ENCODE measurements at places on chromosomes 7 and 10. TPM values are rescaled to one million over a fixed set of nuclear protein-coding genes. Genes with fewer than 3 reads are reported as not detected.

PTPN20 gene
- not detected for total RNA-seq

GOLGA7B gene
- 0.36 TPM for total RNA-seq

MYH16 gene
- total RNA-seq = not detected

VAX1 gene
- total RNA-seq = 0.23 TPM

CHAT gene
- 3.3 TPM for total RNA-seq

TIAL1 gene
- 176 TPM for total RNA-seq

MCM10 gene
- total RNA-seq = 76.3 TPM

STEAP1B gene
- 9.5 TPM for total RNA-seq

GHRHR gene
- total RNA-seq = 0.84 TPM

DNA sequence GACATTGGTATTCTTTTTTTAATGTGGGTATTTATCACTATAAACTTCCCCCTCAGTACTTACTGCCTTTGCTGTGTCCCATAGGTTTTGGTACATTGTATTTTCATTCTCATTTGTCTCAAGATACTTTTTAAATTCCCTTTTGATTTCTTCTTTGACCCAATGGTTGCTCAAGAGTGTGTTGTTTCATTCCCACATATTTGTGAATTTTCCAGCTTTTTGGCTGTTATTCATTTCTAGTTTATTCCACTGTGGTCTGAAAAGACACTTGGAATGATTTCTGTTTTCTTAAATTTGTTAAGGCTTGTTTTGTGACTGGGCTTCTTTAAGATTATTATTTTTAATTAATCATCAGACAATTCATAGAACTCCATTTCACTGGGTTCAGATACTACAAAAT lies 105.0 kb downstream of the EPC1 start:
- DNase-seq = no peak
- no peaks in the 10 kb centered on the region for H3K4me1 ChIP-seq
- no peak overlapping the region for H3K4me3 ChIP-seq
- no peak overlapping the region for H3K27ac ChIP-seq
- H3K27me3 ChIP-seq = no peaks in the 10 kb centered on the region

- peaks cover 3% of the 10 kb centered on the region for H3K4me1 ChIP-seq
- H3K36me3 ChIP-seq = peaks cover 18% of the 10 kb centered on the region
These were observed 95.8 kb downstream of the CLEC2L start for GRCh38 chr7:139619367-139619657.

DNA sequence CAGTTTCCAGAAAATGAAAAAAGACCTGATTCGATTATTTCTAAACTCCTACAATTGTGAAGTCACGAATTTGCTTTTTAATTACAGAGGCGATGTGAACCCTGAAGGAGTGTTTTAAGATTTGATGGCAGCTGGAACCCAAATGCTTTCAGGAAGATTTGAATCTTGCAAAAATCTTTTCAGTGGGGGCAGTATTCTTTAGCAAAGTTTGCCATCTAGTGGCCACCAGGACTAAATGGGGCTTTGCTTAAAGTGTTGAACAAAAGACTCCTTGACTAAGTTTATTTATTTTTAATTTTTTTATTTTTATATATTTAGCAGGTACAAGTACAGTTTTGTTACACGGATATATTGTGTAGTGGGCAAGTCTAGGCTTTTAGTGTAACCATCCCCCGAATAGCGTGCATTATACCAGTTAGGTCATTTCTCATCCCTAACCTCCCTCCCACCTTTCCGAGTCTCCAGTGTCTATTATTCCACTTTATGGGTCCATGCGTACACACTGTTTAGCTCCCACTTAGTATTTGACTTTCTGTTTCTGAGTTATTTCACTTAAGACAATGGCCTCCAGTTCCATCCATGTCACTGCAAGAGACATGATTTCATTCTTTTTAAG lies 98.8 kb downstream of the CACNB2 start:
- H3K4me1 ChIP-seq = peaks cover 6% of the 10 kb centered on the region
- no peaks in the 10 kb centered on the region for H3K36me3 ChIP-seq
- H3K4me3 ChIP-seq = no peak overlapping the region
- H3K27me3 ChIP-seq = peaks cover 18% of the 10 kb centered on the region

GRCh38 chr7:105448181-105448580 lies 59.5 kb upstream of the SRPK2 start:
- DNase-seq = no peak
- H3K27me3 ChIP-seq = no peaks in the 10 kb centered on the region
- no peak overlapping the region for H3K27ac ChIP-seq
- no peaks in the 10 kb centered on the region for H3K36me3 ChIP-seq
- no peak overlapping the region for H3K4me3 ChIP-seq
- no peaks in the 10 kb centered on the region for H3K4me1 ChIP-seq

- no peaks in the 10 kb centered on the region for H3K36me3 ChIP-seq
- no peak for DNase-seq
- no peaks in the 10 kb centered on the region for H3K4me1 ChIP-seq
- H3K27me3 ChIP-seq = peaks cover 3% of the 10 kb centered on the region
These were observed 220.2 kb downstream of the EMX2 start for GRCh38 chr10:117762819-117763172.

- peak overlapping the region; percentile 45 for H3K4me3 ChIP-seq
- peak; percentile 37 for DNase-seq
- H3K27ac ChIP-seq = peak overlapping the region; percentile 73
- H3K36me3 ChIP-seq = peaks cover 7% of the 10 kb centered on the region
- H3K4me1 ChIP-seq = peaks cover 51% of the 10 kb centered on the region
- H3K27me3 ChIP-seq = peaks cover 22% of the 10 kb centered on the region
These were observed 517.5 kb upstream of the GALNT17 start for GRCh38 chr7:70614237-70615045.

GRCh38 chr10:61164458-61165160 lies 220.6 kb upstream of the RHOBTB1 start:
- peaks cover 2% of the 10 kb centered on the region for H3K36me3 ChIP-seq
- DNase-seq = no peak
- no peaks in the 10 kb centered on the region for H3K4me1 ChIP-seq
- no peak overlapping the region for H3K27ac ChIP-seq
- no peaks in the 10 kb centered on the region for H3K27me3 ChIP-seq

GRCh38 chr10:113819989-113820388 lies 33.9 kb downstream of the DCLRE1A start:
- no peak overlapping the region for H3K4me3 ChIP-seq
- H3K27ac ChIP-seq = no peak overlapping the region
- H3K4me1 ChIP-seq = peaks cover 5% of the 10 kb centered on the region
- no peaks in the 10 kb centered on the region for H3K27me3 ChIP-seq

GRCh38 chr10:27771231-27771630 lies 25.6 kb upstream of the MKX start:
- no peak overlapping the region for H3K4me3 ChIP-seq
- H3K27me3 ChIP-seq = peaks cover 13% of the 10 kb centered on the region
- no peak for DNase-seq
- H3K36me3 ChIP-seq = no peaks in the 10 kb centered on the region
- H3K4me1 ChIP-seq = peaks cover 14% of the 10 kb centered on the region

- peaks cover 76% of the 10 kb centered on the region for H3K27me3 ChIP-seq
- DNase-seq = peak; percentile 59
- no peaks in the 10 kb centered on the region for H3K36me3 ChIP-seq
- H3K4me3 ChIP-seq = peak within 1 kb of the TSS; percentile 90
These were observed at the start of gene CACNA2D1 for GRCh38 chr7:82443547-82444219. Gene CACNA2D1 (minus strand): TSS chr7:82443777.

DNA sequence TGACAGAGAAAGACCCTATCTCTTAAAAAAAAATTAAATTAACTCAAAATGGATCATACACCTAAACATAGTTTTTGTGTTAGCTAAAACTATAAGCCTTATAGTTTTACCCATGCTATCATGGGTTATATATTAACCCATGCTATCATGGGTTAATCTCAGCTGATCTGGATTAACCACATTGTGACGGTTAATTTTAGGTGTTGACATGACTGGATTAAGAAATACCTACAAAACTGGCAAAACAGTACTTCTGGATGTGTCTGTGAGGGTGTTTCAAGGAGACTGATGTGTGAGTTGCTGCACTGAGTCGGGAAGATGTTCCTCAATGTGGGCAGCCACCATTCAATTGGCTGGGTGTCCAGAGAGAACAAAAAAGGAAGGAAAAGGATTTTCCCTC lies 44.3 kb upstream of the FXYD4 start:
- H3K36me3 ChIP-seq = no peaks in the 10 kb centered on the region
- no peak for DNase-seq
- no peak overlapping the region for H3K27ac ChIP-seq
- H3K27me3 ChIP-seq = no peaks in the 10 kb centered on the region
- H3K4me1 ChIP-seq = peaks cover 14% of the 10 kb centered on the region
- no peak overlapping the region for H3K4me3 ChIP-seq

DNA sequence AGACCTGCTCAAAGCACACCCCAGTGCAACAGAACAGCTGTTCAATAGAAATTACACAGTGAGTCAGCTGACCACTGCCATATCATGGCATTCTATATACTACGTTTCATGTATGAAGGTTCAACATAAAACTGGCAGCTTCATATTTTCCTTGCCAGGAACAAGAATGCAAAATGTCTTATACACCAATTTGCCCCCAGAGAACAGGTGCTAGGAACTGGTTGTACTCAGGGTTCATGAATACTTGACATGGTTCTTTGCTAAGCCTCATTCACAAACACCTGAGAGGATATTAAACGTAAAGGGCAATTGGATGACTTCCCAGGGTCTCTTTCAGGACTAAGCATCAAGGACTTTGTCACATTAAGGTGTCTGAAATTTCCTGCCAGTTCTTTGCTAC lies 6.9 kb downstream of the MYOF start:
- no peak overlapping the region for H3K4me3 ChIP-seq
- no peaks in the 10 kb centered on the region for H3K27me3 ChIP-seq
- H3K36me3 ChIP-seq = no peaks in the 10 kb centered on the region
- no peak overlapping the region for H3K27ac ChIP-seq

DNA sequence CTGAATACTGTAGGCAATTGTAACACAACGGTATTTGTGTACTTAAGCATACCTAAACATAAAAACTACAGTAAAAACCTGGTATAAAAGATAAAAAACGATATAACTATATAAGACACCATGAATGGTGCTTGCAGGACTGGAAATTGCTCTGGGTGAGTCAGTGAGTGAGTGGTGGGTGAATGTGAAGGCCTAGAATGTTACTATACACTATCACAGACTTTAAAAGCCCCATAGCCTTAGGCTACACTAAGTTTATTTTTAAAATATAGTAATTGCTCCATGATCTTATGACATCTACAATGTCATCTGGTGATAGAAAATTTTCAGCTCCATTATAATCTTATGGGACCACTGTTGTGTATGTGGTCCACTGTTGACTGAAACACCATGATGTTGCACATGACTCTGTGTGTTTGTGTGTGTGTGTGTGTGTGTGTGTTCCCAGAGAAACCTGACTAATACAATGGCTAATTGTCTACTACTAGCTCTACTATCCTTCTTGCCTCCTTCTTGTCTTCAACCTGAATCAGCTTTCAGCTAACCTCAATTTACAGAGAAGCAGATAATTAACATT lies 27.6 kb upstream of the PRPF18 start:
- peaks cover 7% of the 10 kb centered on the region for H3K4me1 ChIP-seq
- DNase-seq = no peak
- peaks cover 2% of the 10 kb centered on the region for H3K27me3 ChIP-seq

DNA sequence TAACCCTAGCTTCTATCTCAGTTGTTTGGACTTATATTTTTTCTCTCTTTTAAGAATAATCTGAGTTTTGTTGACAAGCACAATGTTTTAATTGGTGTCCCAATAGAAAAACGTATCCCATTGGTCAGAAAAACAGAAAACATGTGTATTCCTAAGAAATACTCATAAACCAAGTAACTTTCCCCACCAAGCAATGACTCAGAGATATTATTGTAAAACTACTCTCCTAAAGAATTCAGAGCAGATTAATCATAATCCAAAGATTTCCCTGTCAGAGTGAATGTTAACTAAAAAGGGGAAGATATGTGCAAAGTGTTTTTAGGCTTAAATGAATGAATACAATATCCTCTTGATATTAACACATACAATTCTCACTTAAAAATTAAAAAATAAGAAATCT lies 29.4 kb upstream of the MBL2 start:
- no peaks in the 10 kb centered on the region for H3K27me3 ChIP-seq
- no peak for DNase-seq
- H3K27ac ChIP-seq = no peak overlapping the region
- no peak overlapping the region for H3K4me3 ChIP-seq
- no peaks in the 10 kb centered on the region for H3K4me1 ChIP-seq

DNA sequence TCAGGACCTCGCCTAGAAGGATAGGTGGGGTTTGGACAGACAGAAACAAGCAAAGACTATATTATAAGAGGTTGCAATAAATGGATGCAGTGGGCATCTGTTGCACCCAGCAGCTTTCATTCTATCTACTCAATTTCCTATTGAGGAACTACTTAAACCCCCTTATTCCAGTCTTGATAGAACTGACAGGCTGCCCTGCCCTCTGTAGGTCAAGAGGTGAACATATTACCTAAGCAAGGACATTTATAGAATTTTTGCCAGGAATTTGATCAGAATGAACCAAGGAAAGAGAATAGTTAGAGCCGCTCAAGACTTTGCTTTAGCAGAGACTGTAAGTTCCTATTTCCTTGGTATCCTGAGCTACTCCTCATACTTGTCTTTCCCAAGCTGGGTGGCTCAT lies 9.5 kb downstream of the VTI1A start:
- H3K27me3 ChIP-seq = no peaks in the 10 kb centered on the region
- no peak overlapping the region for H3K27ac ChIP-seq
- no peaks in the 10 kb centered on the region for H3K4me1 ChIP-seq

- H3K27me3 ChIP-seq = no peaks in the 10 kb centered on the region
- no peak overlapping the region for H3K27ac ChIP-seq
- H3K4me1 ChIP-seq = no peaks in the 10 kb centered on the region
These were observed 127.2 kb downstream of the WDFY4 start for GRCh38 chr10:48811917-48812316.

GRCh38 chr10:89750441-89750840 lies 49.1 kb downstream of the KIF20B start:
- peaks cover 19% of the 10 kb centered on the region for H3K36me3 ChIP-seq
- H3K4me1 ChIP-seq = no peaks in the 10 kb centered on the region

DNA sequence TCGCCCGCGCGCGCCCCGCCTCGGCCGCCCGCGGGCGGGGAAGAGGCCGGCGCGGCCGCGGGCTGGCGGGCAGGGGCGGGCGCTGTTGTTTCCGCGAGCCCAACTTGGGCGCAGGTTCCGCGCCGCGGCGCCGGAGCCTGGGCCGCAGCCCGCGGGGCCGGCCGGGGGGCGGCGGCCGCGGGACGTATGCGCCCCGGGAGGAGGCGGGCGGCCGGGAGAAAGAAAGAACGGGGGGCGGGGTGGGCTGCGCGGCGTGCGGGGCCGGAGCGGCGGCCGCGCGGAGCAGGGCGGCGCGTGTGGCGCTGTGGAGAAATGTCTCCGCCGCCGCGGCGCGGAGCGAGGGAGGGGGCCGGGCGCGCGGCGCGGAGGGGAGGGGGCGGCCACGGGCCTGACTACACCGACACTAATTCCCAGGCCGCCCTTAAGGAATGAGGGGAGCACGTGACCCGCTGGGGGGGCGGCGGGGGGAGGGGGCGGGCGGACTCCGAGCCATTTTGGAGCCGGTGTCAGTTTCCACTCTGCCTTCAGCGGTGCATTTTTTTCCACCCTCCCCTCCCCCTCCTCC lies at the start of gene BMI1:
TSS of gene BMI1 (plus strand) at position 509 of the 565 bp plus-strand sequence. CDS start 5,351 bp downstream, outside the sequence.
- DNase-seq = no peak
- peaks cover 54% of the 10 kb centered on the region for H3K4me1 ChIP-seq
- peaks cover 9% of the 10 kb centered on the region for H3K36me3 ChIP-seq
- peak within 1 kb of the TSS; percentile 96 for H3K4me3 ChIP-seq
- H3K27ac ChIP-seq = peak within 1 kb of the TSS; percentile 48
